ENCODE measurements at places on chromosomes 6 and 20.

GRCh38 chr6:129140526-129140925 lies 257.6 kb downstream of the LAMA2 start:
- peak; percentile 60 for DNase-seq

- DNase-seq = no peak
Observed at GRCh38 chr6:22056398-22056797, 240.4 kb downstream of the PRL start.

- peak; percentile 52 for DNase-seq
Observed at GRCh38 chr6:131733376-131734016, 22.7 kb upstream of the CTAGE9 start.

- no peak for DNase-seq
Observed at GRCh38 chr6:64984948-64985347, 722.1 kb downstream of the EYS start.

GRCh38 chr6:109978174-109979032 lies at the start of gene GPR6:
GPR6 (plus strand) TSS chr6:109978311; CDS start chr6:109979113, 802 bp downstream.
- peak; percentile 63 for DNase-seq

GRCh38 chr20:61405007-61405406 lies 152.9 kb downstream of the CDH4 start:
- no peak for DNase-seq

GRCh38 chr6:151494235-151494935 lies 568 bp downstream of the CCDC170 start:
- DNase-seq = peak; percentile 78

DNA sequence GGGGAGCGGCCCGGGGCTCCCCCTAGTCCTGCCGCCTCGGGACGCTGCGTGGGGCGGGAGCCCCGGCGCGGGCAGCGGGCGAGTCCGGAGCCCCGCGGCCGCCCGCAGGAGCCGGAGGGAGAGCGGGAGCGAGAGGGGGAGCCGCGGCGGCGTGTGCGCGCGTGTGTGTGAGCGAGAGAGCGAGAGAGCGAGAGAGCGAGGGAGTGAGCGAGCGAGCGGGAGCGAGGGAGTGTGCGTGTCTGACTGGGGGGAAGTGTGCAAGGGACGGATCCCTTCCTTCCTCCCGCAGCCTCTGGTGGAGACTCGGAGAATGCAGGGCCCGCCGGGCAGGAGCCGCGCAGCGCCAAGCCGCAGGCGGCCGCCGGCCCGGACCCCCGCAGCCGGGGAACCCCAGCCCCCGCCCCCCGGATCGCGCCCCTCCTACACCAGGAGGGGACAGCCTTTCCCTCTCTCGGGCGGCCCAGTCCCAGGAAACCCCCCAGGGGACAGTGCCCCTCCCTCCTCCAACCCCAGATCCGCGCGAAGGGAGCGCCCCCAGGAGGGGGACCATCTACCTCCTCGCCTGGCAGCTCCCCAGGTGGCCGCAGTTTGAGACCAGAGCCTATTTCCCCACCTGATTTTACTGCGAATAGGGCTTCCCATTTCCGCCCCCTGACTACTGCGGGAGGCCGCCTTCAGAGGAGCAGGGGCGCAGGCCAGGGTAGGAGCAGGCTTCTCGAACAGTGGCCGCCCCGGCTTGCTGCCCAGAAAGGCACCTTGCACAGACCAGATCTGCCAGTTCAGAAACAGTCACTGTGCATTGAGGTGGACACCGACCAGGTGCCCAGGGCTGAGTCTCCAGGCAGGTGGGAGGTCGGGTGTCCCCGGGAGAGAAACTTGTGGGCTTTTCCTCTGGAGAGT lies at the start of gene CDH22:
Gene CDH22, minus strand, starts transcription at position 241 of the 900 bp plus-strand sequence. CDS start 57,204 bp downstream, outside the sequence.
- DNase-seq = peak; percentile 57

DNA sequence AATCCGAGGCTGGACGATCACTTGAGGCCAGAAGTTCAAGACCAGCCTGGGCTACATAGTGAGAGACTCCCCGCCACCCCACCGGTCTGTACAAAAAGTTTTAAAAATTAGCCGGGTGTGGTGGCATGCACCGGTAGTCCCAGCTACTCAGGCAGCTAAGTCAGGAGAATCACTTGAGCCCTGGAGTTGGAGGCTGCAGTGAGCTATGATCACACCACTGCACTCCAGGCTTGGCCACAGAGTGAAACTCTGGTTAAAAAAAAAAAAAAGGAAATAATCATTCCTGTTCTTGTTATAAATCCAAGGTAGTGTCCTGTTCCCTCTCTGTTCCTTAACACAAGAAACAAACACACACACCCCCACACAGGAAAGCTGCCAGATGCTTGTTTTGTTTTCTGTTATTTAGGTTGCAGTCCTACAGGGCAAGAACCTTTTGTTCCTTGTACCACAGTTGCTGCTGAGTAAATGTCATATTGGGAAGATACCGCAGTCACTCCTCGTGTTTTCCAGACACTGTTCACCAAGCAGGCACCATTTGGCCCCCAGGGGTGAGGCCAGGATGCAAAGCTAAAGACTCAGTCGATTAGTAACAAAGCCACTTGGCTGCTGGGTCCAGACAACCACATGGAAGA lies 28.9 kb downstream of the ASIP start:
- DNase-seq = no peak

DNA sequence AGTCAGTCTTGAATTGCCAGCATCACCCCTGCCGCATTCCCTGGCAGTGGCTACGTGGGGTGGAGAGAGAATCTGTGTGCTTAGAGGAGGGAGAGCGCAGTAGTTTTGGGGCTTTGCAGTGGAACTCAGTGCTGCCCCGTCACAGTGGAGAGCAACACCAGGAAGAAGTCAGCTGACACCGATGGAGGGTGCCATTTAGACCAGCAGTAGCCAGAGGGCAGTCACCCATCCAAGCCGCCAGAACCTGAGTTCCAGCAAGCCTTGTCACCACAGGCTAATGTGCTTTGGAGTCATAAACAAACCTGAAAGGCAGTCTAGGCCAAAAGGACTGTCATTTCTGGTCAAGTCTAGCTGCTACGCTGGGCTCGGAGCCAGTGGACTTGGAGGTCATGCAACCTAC lies 22.0 kb upstream of the PERP start:
- DNase-seq = no peak

DNA sequence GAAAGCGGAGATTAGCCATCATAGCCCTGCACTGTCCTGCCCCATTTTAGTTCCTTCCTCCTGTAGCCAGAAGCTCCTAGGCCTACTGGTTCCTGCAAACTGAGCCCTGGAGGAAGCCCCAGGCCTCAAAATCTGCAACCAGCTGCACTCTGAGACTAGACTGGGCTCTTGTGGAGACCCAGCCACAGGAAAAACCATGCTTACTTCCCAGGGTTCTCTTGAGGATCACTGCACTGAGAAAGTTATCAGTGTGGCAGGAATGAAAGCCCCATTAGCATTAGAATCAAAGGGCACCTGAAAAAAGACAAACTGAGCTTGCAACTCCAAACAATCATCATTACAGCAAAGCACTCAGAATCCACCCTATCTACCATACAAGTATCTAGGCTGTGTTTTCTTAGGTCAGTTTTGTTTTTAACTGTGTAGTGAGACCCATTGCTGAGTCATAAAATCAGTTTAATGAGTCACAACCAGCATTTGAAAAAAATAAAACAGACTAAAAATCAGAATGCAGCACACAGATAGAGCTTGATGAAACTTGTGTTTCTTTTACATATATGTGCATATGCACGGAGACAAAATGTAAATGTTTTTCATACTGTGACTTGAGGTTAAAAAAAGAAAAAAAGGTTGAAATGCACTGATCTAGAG lies 91.0 kb downstream of the UNC5CL start:
- no peak for DNase-seq

DNA sequence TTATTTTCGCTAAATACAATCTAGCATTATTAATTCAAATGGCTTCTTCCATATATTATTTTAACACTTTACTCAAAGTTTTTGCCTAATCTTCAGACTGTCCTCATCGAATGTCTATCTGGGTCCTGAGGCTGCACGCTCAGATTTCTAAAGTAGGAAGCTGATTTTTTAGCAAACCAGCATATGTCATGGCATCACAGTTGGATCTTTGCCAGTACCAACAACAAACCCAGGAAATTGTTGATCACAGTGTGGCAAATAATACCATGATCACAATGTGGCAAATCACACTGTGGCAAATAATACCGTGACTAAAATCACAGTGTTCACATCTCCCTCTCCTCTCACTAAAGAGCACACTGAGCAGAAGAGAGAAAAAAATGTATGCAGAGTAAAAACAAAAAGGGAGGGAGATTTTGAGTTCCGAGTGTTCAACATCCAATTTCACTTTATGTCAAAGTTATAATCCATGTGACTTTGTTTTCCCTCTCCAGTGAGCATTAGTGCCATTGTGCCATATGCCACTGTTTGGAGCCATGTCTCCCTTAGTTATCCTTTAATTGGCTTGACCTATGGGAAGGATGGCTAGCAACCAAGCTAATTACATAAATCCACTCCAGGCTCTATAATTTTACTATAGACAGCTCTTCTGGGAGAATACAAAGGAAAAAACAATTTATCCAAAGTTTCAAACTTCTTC lies 1059.6 kb downstream of the HACE1 start:
- DNase-seq = no peak

- no peak for DNase-seq
Observed at GRCh38 chr6:167137881-167138280, 15.0 kb downstream of the CCR6 start.

GRCh38 chr20:32142088-32142487 lies 32.6 kb downstream of the TM9SF4 start:
- DNase-seq = no peak

DNA sequence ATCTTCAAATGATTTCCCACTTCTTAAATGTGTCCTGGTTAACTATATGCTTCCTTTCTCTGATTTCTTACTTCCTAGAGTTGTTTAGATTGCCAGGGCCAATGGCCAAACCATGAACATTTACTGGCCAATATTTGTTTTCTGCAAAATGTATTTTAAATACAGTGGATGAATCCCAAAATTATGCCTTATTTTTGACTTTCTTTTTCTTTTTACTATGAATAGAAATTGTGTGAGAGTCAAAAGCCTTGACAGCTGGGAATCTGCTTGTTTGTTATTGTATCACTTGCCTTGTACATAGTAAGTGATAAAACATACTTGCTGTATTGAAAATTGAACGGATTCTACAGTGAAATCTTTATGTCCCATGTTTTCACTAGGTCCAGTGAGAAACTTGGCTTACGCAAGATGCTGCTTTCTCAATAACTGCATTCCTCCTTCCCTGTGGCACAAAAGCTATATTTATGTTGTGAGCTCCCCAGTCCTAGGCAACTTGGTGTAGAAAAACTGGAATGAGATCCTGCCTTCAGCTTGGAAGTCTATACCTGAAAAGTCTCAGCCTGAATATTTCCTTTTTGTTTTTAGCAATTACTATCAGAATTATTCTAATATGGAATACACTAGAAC lies 295.2 kb downstream of the EPHA7 start:
- DNase-seq = no peak

- no peak for DNase-seq
Observed at GRCh38 chr6:28523241-28523622, 2.4 kb upstream of the GPX5 start.

GRCh38 chr6:132790450-132790849 lies 8.0 kb downstream of the SLC18B1 start:
- DNase-seq = no peak

GRCh38 chr20:32167552-32167951 lies 40.0 kb downstream of the PLAGL2 start:
- DNase-seq = no peak

GRCh38 chr6:104466306-104466705 lies 393.4 kb downstream of the HACE1 start:
- no peak for DNase-seq

DNA sequence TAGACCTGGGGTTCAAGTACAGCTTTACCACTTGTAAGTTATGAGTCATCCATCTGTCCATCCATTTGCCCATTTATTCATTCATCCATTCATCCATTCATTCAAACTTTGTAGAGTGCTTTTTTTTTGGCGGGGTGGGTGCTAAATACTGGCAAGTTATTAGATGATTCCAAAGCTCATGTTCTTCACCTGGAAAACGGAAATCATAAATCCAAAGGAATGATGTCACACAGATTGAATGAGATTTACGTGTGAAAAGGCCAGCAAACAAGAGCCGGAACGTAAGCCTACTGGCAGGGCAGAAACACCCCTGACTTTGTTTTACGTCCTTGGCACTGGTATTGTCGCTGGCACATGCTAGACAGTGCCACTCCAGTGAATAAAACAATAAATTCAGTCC lies 480.9 kb upstream of the CHD6 start:
- DNase-seq = no peak

DNA sequence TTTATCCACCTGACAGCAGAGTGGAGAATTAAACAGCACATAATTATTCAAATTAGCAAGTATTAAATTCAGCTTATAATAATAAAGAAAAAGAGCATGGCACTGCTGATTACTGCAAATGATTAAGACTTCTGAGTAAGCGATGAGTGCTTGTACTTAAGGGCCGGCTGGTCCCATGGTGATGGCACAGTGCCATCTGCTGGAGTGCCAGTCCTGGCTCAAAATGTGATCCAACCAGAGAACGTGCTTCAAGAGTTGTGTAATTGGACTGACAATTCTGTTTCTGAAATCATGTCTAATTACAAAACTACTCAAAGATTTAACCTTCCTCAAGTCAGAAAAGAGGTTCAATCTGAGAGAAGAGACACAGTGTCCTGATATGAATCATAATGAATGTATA lies 181.6 kb upstream of the RGS17 start:
- DNase-seq = no peak

- DNase-seq = no peak
Observed at GRCh38 chr6:55469951-55470366, 109.0 kb downstream of the HMGCLL1 start.

DNA sequence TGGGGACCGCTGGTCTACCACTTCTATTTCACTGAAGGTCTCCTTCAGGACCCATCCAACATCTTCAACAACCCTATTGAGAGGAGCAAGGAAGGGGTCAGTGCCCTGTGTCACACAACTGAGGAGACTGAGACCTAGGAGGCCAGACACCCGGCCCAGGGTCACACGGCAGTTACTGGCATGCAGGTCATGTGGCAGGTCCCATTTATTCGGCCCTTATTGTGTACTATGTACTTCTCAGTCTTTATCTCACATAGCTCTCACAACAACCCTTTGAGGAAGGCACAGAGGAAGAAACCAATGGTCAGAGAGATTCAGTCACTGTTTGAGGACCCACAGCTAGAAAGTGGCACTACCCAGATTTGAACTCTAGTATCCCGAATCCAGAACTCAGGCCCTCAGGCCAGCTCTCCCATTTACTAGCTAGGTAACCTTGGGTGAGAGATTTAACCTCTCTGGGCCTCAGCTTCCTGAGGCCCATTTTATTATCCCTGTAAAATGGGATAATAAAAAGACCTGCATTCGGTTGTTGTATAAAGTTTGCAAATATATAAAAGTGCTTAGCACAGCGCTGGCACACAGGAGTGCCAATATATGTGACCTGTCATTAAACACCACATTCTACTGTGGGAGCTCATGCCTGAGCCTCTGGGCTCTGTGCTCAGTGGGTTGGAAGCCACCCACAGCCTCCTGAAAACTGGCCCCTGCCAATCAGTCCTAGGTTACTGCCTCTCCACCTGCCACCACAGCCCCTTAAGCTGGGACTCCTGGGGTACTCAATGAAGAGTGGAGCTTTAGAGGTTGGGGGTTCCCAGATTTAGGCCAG lies 15.8 kb downstream of the TFEB start:
- no peak for DNase-seq

GRCh38 chr20:34892671-34893070 lies 16.3 kb downstream of the ACSS2 start:
- DNase-seq = no peak

- DNase-seq = peak; percentile 72
Observed at GRCh38 chr6:69416776-69417175, 380.0 kb downstream of the LMBRD1 start.
